Cerebellum (tissue), 4 donors: ENCODE measurements at places on chromosomes 5 and 9. TPM values are rescaled to one million over a fixed set of nuclear protein-coding genes. Genes with fewer than 3 reads are reported as not detected.

Gene OR1L1
- total RNA-seq: not detected

Gene MVB12B
- 41.7 TPM for total RNA-seq

Gene DROSHA
- 94.8 TPM for total RNA-seq

Gene TAF11L5
- total RNA-seq: not detected

Gene CDC37L1
- 20.1 TPM for total RNA-seq

Gene NOL6
- 12.2 TPM for total RNA-seq

Gene CDH12
- 39.0 TPM for total RNA-seq

Gene GBGT1
- 3.0 TPM for total RNA-seq

Gene TTLL11
- 22.1 TPM for total RNA-seq

Gene CCDC107
- total RNA-seq: 8.9 TPM

Gene NSG2
- total RNA-seq: 349 TPM

- no peak for DNase-seq
These were observed 44.5 kb upstream of the NR3C1 start for GRCh38 chr5:143447983-143448382.

DNA sequence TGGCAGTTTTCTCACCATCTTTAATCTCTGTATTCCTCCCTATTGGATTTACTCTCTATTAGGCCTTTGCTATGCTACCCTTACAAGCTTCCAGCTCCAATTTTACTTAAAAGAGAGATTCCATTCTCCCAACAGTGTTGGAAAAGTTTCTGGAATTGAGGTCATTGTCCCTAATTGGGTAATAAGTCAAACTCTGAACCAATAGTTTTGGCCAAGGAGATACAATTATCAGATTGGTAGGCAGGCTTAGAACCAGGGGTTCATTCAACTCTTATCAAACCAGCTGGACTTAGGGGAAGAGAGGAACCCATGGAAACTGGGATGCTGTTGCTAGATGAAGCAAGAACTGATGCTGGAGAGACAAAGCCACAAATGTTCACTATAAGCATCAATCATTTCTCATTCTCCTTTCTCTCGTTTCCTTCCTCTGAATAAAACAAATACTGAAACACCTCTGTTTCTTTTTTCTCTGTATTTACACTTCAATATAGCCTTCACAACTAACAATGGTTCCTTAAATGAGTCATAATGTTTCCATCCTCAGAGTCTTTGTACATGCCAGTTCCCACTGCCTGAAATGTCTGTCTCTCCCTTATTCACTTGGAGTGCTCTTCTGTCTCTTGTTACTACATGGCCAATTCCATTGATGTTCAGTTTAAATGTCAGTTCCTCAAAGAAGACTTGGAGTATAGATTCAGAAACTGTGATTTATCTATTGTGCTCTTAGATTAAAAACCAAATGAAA, 587.3 kb downstream of the GABRG2 start:
- DNase-seq: no peak

GRCh38 chr5:160619381-160619780, 197.7 kb downstream of the PTTG1 start:
- no peak for DNase-seq

DNA sequence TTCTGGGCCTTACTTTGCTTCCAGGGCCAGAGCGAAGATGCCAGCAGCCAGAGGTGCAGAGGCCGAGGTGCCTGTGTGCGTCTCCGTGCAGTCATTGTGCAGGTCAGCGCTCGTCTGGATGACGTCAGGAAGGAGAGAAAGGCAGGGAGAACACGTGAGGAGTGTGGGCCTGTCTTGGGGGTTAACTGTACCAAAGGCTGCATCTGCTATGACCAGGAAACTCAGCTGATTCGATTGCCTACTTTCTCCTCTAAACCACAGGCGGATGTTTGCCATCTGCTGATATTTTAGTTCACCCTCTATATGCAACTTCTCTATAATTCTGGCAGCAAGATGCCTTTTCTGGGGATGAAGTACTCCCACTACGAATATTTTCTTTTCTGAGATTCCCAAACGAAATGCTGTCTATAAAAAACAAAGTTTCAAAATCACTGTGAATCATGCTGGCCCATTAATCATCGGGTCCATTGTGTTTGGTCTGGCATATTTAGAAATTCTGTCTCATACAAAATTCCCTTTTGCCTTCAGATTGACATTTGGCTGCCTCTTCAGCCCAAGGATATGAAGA, 24.8 kb downstream of the PCSK1 start:
- DNase-seq: no peak

- no peak for DNase-seq
These were observed 122.8 kb upstream of the STC2 start for GRCh38 chr5:173451031-173451430.

GRCh38 chr9:94822273-94822672, 95.8 kb downstream of the AOPEP start:
- no peak for DNase-seq

DNA sequence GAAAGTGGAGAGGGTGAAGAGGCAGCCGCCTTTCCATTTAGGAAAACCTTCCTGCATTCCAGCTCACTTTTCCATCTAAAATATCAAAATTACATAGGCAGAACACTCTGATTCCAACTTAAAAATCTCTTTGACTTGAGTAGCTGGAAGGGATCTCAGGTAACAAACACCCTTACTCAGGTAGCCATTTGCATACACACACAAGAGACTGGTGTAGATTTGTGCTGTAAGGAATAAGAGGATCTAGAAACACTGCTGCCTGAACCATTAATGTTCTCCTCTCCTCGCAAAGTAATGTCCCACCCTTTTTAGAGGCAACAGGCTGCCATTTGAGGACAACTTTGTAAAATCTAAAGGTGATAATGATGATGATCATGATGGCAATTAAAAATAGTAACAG, 53.5 kb downstream of the BNC2 start:
- no peak for DNase-seq

- DNase-seq: peak; percentile 78
These were observed 92.4 kb upstream of the NR3C1 start for GRCh38 chr5:143495821-143496275.

DNA sequence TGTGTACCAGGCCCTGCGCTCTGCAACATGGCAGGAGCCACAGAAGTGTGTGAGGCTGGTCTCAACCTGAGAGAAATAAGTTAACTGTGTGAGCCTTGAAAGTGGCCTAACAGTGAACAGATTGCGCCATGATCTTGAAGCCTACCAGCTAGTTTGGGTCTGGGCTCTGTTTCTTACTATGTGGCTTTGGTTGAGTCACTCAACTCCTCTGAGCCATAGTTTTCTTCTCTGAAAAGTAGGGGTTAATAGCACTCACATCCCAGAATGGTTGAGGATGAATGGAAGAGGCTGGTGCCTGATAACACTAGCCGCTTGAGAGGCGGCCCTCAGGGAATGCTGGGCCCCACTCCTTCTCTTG, 121.5 kb downstream of the RGS3 start:
- no peak for DNase-seq

- no peak for DNase-seq
These were observed 687 bp downstream of the LYSMD3 start for GRCh38 chr5:90528601-90529193.

DNA sequence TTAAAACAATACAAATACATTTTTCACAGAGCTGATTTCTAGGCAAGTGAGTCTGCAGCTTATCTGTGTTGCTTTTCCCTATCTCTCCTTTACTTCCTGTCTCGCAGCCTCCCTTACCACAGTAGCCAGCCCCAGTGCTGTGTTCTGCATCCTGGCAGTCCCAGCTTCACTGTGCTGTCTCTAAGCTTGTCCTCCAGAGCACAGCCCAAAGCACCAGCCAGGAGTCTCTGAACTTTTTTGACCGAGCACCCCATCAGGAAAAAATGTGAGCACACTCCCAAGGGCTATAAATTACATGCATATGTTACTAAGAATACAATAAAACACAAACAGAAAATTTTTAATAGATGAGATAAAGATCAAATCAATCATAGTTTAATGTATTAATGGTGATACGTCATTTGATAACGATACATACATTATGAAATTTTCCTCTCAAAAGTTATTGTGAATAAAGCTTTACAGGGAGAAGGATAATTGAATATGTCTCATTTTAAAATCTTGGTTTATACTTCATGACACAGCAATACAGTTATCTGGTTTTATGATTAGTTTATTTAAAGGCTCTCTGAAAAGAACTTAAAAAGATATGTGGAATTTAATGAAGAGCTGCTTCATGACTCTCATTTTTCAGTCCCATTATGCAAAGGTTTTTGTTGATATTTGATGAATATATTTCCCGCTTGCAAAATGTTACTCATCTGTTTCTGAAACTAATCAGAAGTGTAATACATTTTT, 7.3 kb upstream of the RHOBTB3 start:
- DNase-seq: no peak

GRCh38 chr9:123599781-123600180, 243.8 kb downstream of the CRB2 start:
- no peak for DNase-seq

GRCh38 chr5:134642931-134643530, 5.6 kb upstream of the SEC24A start:
- DNase-seq: no peak

DNA sequence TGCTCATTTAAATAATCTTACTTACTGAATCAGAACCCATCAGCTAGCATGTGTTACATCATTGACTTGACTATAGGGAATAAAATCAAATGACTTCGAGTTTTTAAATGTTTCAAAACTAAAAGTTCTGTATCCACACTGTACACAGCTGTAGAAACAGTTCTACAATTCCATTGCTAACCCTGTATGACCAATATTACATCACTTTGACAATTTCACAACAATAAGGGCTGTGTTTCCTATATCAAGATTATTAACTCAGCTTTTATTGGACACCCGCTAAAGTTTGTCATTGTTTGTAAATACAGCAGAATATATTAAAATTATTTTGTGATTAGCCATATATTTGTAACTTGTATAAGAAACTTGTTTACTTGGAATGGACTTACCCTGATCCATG, 540.8 kb downstream of the PRELID2 start:
- no peak for DNase-seq

GRCh38 chr5:178176791-178177190, 10.4 kb downstream of the GMCL2 start:
- no peak for DNase-seq

DNA sequence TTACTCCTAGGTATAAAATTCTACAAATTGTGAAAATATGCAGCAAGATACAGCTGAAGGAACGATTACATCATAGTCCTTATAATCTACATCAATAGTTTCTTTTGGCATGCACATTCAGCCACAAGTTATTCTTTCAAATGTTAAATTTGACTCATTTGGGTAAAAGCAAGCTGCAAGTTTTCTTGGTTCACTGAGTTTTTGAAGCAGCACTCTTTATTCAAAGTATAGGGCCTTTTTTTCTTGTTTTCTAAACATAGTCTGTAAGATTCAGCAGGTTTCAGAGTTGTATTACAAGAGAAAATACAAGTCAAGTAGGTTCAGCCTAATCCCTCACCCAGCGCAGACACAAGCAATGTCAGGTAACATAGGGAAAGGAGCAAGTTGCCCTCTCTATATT, 981.5 kb downstream of the PTPRD start:
- no peak for DNase-seq

DNA sequence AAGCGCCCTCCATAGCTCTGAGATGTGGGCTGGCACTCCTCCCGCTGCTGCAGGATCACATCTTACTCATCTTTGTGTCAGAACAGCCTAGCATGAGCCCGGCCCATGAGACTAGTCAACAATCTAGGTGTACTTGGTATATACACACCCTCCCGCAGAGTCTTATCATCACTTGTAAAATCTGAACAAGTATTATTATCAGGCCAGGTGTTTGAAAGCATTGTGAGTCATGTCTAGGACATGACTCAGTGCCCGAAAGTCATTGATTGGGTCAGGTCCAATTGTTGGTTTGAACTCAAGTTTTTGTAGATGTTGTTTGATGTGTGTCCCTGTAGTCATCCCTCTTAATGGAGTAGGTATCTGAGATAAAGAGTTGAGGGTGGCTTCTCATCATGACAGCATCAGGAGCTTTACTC, 108.7 kb downstream of the CFAP90 start:
- no peak for DNase-seq

DNA sequence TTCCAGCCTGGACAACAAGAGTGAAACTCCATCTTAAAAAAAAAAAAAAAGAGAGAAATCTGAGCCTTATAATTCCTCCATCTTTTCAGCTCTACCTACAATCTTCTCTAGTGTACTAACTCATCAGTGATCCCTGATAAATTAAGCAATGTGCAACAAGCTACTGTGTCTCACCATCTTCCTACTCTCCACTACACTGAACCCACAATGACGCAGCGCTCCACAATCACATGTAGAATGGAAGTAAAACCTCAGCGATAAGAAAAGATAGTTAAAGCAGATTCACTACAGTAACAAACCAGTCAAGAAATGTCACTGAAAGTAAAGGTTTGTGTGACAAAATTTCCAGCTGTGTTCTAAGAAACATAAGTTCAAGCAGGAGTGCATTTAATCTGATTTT, 13.5 kb downstream of the ABCA1 start:
- no peak for DNase-seq

- no peak for DNase-seq
These were observed 61.8 kb downstream of the CYFIP2 start for GRCh38 chr5:157327771-157328170.

GRCh38 chr5:125257057-125257972, 510.9 kb upstream of the ZNF608 start:
- DNase-seq: peak; percentile 77

DNA sequence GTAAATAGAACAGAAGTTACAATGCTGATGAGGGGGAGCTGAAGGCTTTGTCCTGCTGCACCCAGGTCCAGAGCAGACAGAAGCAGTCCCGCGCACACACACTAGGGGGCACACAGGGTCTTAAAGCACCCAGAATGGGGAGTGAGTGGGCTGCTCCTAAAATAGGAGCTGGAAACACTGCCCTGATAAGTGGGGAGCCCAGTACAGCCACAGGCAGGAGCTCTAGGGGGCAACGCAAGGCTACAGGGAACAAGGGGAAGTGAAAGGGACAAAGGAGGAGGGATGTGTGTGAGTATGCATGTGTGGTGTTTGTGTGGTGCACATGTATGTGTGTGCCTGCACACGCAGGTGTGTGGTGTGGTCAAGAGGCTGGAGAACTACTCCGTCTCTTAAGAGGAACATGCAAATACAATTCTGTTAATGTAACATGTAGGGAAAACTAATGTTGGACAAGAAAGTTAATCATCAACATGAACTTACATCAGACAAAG, 191.5 kb downstream of the ROR2 start:
- no peak for DNase-seq

DNA sequence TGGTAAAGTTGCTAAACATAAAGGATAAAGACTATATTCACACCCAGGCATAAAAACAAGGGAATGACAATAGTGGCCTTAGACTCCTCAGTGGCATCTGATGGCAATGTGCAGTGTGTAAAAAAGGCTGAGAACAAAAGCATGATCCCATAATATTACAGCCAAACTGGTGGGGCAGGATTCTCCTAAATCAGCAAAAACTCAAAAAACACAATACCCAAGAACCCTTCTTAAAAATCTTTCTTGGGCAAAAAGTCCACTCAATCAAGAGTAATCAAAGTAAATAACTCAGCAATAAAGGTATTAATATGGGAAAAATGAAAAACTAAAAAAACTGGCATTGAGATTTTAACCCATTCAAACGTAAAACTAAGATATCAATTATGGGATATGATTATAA, 1.6 kb upstream of the MOCS2 start:
- no peak for DNase-seq

DNA sequence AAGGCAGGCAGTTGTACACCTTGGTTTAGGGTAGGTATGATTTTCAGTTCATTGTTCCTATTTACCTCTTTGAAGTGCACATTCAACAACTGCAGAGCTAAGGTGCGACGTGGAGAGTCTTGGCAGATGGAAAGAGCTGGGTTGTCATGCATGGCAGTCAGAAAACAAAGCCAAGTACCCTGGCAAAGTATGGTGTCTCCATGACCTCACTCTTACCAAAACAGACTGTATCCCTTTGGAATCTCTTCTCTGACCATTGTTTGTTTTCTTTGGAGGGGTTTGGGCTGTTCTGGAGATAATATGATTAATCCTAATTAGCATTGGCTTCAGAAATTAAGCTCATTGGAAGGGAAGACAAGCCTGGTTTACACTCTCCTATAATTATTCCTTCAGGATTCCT, 665.7 kb downstream of the DNAH5 start:
- DNase-seq: no peak
